ENCODE measurements at places on chromosomes 4 and X.

- H3K27ac ChIP-seq, result no peak overlapping the region
- H3K4me3 ChIP-seq, result no peak overlapping the region
- H3K36me3 ChIP-seq, result no peaks in the 10 kb centered on the region
- no peak for DNase-seq
- H3K4me1 ChIP-seq, result no peaks in the 10 kb centered on the region
Measured at GRCh38 chrX:63746715-63747114, 38.3 kb downstream of the ARHGEF9 start.

- H3K36me3 ChIP-seq, result no peaks in the 10 kb centered on the region
- peaks cover 16% of the 10 kb centered on the region for H3K27me3 ChIP-seq
- H3K27ac ChIP-seq, result peak overlapping the region; percentile 5
Measured at GRCh38 chrX:153527208-153527607, 9.8 kb downstream of the ATP2B3 start.

GRCh38 chr4:7764466-7764865 is 175.2 kb downstream of the AFAP1 start:
- H3K27me3 ChIP-seq, result no peaks in the 10 kb centered on the region
- no peak overlapping the region for H3K4me3 ChIP-seq
- DNase-seq, result no peak
- no peaks in the 10 kb centered on the region for H3K4me1 ChIP-seq
- no peaks in the 10 kb centered on the region for H3K36me3 ChIP-seq

DNA sequence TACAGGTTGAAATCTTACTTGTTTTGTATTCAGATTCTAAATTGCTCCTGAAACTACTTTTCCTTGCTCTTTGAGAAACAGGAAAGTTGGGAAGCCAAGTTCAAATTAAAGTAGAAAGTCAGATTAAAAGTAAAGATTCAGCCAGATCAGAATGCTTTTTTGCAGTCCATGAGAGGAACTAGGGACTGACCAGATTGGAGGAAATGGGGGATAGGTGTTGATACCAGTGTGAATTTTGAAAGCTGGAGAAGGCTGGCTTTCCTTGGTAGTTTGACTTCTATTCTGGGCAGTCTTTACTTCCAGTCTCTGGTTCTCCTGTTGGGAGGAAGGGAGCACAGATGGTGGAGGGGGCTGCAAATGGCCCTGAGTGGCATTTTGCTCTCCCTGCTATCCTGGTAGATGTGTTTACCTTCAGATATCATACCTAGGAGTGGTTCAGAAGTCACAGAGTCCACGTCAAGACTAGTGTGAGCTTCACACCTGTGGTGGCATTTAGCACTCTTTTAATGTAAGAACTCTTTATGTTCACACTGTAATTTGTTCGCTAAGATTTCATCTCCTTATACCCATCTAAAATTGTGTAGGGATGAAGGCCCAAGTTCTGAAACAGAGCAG is 68.8 kb downstream of the FNIP2 start:
- no peak for DNase-seq
- H3K36me3 ChIP-seq, result no peaks in the 10 kb centered on the region
- no peak overlapping the region for H3K4me3 ChIP-seq
- H3K27me3 ChIP-seq, result no peaks in the 10 kb centered on the region

- DNase-seq, result peak; percentile 16
- no peak overlapping the region for H3K27ac ChIP-seq
- H3K4me3 ChIP-seq, result no peak overlapping the region
- H3K36me3 ChIP-seq, result no peaks in the 10 kb centered on the region
- peaks cover 4% of the 10 kb centered on the region for H3K4me1 ChIP-seq
- no peaks in the 10 kb centered on the region for H3K27me3 ChIP-seq
Measured at GRCh38 chr4:176622251-176622948, 170.3 kb downstream of the VEGFC start.

- no peaks in the 10 kb centered on the region for H3K4me1 ChIP-seq
- H3K27ac ChIP-seq, result no peak overlapping the region
- no peak overlapping the region for H3K4me3 ChIP-seq
Measured at GRCh38 chr4:144562019-144562705, 83.8 kb upstream of the HHIP start.

GRCh38 chrX:150879855-150880807 is 18.3 kb downstream of the CD99L2 start:
- H3K4me3 ChIP-seq, result no peak overlapping the region
- H3K27ac ChIP-seq, result no peak overlapping the region

GRCh38 chrX:118392716-118393115 is 46.8 kb downstream of the WDR44 start:
- DNase-seq, result no peak
- no peaks in the 10 kb centered on the region for H3K36me3 ChIP-seq
- H3K4me1 ChIP-seq, result no peaks in the 10 kb centered on the region
- H3K27ac ChIP-seq, result no peak overlapping the region

DNA sequence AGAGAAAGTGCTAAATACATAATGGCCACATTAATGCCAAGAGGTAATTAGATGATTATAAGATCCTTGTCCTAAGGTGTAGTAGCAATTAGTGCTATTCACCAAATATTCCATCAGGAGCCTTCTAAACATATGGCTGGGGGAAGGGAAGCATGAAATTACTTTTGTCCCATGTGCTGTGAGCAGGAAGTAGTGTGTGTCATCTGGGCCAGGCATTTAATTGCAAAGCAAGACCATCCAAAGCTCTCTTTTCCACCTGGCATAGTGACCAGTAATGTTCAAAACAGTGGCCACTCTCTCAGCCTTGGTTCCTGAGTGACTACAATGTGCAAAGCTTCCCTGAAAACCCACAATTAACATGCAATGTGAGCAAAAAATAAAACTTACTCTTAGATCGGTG is 144.2 kb upstream of the FAM241A start:
- no peaks in the 10 kb centered on the region for H3K27me3 ChIP-seq
- H3K36me3 ChIP-seq, result no peaks in the 10 kb centered on the region
- H3K27ac ChIP-seq, result no peak overlapping the region
- no peak overlapping the region for H3K4me3 ChIP-seq
- H3K4me1 ChIP-seq, result no peaks in the 10 kb centered on the region

DNA sequence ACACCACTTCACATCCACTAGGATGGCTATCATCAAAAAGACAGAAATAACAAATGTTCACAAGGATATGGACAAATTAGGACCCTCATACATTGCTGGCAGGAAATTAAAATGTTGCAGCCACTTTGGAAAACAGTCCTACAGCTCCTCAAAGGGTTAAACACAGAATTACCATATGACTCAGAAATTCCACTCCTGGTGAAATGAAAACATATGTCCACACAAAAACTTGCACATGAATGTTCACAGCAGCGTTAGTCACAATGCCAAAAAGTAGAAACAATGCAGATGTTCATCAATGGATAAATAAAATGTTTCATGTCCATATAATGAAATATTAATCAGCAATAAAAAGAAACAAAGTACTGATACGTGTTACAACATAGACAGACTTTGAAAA is 15.1 kb downstream of the S100G start:
- DNase-seq, result no peak
- no peak overlapping the region for H3K4me3 ChIP-seq
- H3K36me3 ChIP-seq, result no peaks in the 10 kb centered on the region
- H3K27me3 ChIP-seq, result peaks cover 5% of the 10 kb centered on the region

GRCh38 chrX:150770623-150771022 is 77.4 kb downstream of the MTMR1 start:
- no peak overlapping the region for H3K4me3 ChIP-seq
- H3K27me3 ChIP-seq, result no peaks in the 10 kb centered on the region

- no peak overlapping the region for H3K4me3 ChIP-seq
- H3K36me3 ChIP-seq, result no peaks in the 10 kb centered on the region
- peaks cover 11% of the 10 kb centered on the region for H3K4me1 ChIP-seq
- no peak overlapping the region for H3K27ac ChIP-seq
Measured at GRCh38 chr4:151173871-151174270, 74.4 kb downstream of the RPS3A start.

Measured in adrenal gland (tissue), 19 donors.